Chondrocyte (in vitro differentiated cells): ENCODE measurements at places on chromosomes 13 and 19. TPM values are rescaled to one million over a fixed set of nuclear protein-coding genes. Genes with fewer than 3 reads are reported as not detected.

Gene ZNF729
- not detected in 3 replicates for total RNA-seq

Gene ZNF728
- total RNA-seq = not detected in 3 replicates

Gene GMIP
- 18.0 to 19.5 TPM (median 18.3 TPM) in 3 replicates for total RNA-seq

Gene ITGBL1
- total RNA-seq = 391 to 806 TPM (median 407 TPM) in 3 replicates

Gene ZNF234
- total RNA-seq = 14.0 to 19.5 TPM (median 14.4 TPM) in 3 replicates

Gene ATP4B
- total RNA-seq = not detected in 3 replicates

Gene ZNF460
- 77.3 to 81.4 TPM (median 79.1 TPM) in 3 replicates for total RNA-seq

Gene DPP9
- total RNA-seq = 31.5 to 41.5 TPM (median 38.7 TPM) in 3 replicates

Gene CBLC
- total RNA-seq = not detected in 3 replicates

Gene LGALS14
- total RNA-seq = not detected in 3 replicates

Gene KIR3DL2
- not detected in 3 replicates for total RNA-seq

Gene ZNF723
- not detected in 3 replicates for total RNA-seq

Gene SSBP4
- total RNA-seq = 54.8 to 72.3 TPM (median 56.3 TPM) in 3 replicates

Gene PRR19
- total RNA-seq = 0.24 to 1.7 TPM (median 0.82 TPM) in 3 replicates

Gene BEST2
- total RNA-seq = not detected in 3 replicates

Gene KASH5
- total RNA-seq = not detected in 3 replicates

Gene ZNF329
- total RNA-seq = 8.1 to 11.5 TPM (median 9.2 TPM) in 3 replicates
